ENCODE measurements at places on chromosomes 6 and 20.

DNA sequence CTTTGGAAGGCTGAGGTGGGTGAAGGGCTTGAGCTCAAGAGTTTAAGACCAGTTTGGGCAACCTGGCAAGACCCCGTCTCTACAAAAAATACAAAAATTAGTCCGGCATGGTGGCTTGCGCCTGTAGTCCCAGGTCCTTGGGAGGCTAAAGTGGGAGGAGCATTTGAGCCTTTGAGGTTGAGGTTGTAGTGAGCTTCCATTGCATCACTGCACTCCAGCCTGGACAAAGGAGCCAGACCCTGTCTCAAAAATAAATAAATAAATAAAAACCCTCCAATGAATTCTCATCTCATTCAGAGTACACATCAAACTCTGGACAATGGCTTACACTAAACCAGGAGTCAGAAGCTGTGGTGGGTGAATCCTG lies 31.8 kb downstream of the B4GALT5 start:
- no peak for DNase-seq

GRCh38 chr6:122788663-122789181 lies 336 bp upstream of the SMPDL3A start:
- no peak for DNase-seq

- no peak for DNase-seq
Observed at GRCh38 chr20:51100617-51101016, 77.7 kb upstream of the KCNG1 start.

DNA sequence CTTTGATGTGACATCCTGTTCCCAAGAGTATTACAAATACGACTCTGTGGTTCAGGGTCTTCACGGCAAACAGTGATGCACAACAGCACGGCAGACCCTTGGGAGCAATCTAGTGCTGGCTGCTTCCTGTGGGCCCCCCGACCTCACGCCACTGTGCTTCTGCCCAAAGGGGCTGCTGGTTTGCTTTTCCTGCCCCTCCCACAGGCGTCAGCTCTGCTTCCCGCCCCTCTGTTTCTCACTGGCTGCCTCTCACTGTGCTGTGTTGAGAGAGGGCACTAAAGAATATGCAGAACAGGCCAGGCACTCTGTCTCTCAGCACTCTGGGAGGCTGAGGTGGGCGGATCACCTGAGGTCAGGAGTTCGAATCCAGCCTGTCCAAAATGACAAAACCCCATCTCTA lies 554.5 kb upstream of the AGPAT4 start:
- no peak for DNase-seq

- no peak for DNase-seq
Observed at GRCh38 chr6:84399003-84399402, 171.6 kb upstream of the CEP162 start.

DNA sequence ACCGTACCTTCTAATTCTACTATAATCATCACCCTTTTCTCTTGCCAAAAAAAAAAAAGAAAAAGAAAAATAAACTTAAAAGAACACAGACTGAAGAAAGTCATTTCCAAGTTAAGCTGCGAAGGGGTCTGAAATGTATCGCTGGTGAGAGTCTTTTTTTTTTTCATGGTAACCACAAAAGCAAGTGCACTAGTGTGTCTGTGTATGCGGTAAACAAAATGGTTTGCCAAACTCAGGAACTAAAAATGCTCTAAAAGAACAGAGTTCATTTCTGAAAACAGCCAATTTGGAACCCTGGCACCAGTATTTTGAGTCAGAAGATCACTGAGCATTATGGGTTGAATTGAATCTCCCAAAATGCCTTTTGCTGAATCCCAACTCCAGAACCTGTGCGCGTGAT lies 46.6 kb downstream of the CDH4 start:
- DNase-seq = no peak

GRCh38 chr6:168025831-168026710 lies 28.6 kb downstream of the KIF25 start:
- no peak for DNase-seq

GRCh38 chr6:141134723-141135122 lies 998.0 kb upstream of the GJE1 start:
- DNase-seq = no peak

DNA sequence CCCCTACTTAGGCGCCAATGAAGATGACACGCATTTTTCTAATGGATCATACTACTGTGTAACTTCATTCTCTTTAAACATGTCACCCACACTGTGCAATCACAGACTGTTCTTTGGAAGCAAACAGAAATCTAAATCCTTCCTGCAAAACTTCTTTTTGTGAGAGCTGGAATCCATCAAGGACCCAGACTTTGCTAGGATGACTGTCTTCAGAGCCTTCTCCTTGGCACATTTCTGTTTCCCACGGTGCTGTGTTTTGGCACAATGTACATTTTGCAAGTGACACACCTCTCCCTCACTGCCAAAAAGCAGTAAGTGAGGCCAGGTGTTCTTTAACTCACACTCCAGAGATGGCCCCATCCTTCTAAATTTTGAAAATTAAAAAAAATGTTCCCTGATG lies 21.7 kb upstream of the TAGAP start:
- no peak for DNase-seq

DNA sequence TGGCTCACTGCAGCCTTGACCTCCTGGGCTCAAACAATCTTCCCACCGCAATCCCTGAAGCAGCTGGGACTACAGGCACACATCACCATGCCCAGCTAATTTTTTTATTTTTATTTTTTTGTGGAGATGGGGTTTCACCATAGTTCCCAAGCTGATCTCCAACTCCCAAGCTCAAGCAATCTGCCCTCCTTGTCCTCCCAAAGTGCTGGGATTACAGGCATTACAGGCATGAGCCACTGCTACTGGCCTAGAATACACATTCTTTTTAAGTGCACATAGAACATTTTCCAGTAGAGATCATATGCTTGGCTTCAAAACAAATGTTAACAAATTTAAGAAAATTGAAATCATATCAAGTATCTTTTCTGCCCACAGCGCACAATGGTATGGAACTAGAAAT lies 176.8 kb upstream of the MARCKS start:
- no peak for DNase-seq

DNA sequence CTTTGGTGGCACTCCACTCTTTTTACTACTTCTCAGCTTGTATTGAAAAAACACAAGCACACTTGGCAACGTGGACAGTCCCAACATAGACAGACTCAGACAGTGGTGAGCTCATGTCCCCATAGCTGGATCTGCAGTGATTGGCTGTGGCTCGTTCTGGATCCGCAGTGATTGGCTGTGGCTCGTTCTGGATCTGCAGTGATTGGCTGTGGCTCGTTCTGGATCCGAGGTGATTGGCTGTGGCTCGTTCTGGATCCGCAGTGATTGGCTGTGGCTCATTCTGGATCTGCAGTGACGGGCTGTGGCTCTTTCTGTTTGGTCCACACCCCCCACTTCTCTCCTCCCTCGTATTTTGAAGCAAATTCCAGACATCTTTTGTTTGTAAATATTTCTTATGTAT lies 28.0 kb downstream of the OSBPL2 start:
- no peak for DNase-seq

Measured in effector memory CD4-positive, alpha-beta T cell (primary cell).